Stimulated activated CD4-positive, alpha-beta T cell treated with anti-CD3 and anti-CD28 coated beads, Interleukin-1b, Interleukin-23, amount 100 ng/mL, for 4 hours (primary cell): ENCODE measurements at places on chromosomes 11 and 22.

DNA sequence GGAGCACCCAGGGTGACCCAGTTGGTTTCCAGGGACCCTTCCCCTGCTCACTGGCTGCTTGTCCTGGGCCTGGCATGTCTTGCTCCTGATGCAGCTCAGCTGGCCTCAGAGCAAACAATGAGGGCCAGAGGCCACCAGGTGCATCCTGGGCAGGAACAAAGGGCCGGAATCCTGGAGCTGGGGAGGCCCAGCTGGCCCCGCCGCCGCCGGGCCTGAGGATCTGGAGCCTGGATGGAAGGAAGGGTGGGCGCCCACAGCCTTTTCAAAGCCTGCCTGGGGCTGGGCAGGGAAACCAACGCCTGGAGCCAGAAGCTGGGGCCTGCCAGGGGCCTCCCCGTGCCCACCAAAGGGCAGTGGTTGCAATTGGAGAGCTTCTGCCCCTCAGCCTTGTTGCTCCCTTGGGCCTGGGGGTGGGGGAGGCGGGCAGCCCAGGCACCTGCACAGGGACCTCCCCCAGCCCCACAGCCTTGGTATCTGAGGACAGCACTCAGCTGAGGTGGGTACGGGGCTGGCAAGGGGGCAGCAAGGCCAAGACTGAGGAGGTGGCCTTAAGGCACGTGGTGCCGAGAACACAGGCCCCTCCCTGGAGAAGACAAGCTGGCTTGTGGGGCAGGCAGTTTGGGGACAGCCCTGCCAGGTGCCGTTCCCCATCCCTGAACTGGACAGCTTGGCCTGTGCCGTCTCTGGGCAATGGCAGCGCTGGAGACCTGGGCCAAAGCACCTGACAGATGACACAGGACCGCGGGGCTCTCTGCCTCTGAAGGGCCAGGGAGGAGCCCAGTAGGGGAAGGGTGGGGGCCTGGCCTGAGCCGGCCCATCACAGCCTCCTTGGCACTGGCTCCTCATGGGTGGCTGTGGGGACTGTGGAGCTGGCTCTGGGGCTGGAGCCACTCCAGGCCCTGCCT lies 7.1 kb upstream of the ADORA2A start:
- no peak for DNase-seq

GRCh38 chr11:105929084-105929955 lies 92.7 kb downstream of the MSANTD4 start:
- no peak for DNase-seq

- no peak for DNase-seq
These were observed 19.2 kb downstream of the AP2A2 start for GRCh38 chr11:944711-945470.

GRCh38 chr11:93655581-93656255 lies 5.8 kb upstream of the CEP295 start:
- no peak for DNase-seq

GRCh38 chr11:34197256-34197655 lies 91.8 kb downstream of the NAT10 start:
- DNase-seq, result no peak

GRCh38 chr22:30078320-30079311 lies 1.6 kb upstream of the HORMAD2 start:
- no peak for DNase-seq
